Heart left ventricle (tissue), 16 donors: ENCODE measurements at places on chromosomes 6 and 20. TPM values are rescaled to one million over a fixed set of nuclear protein-coding genes. Genes with fewer than 3 reads are reported as not detected.

DNA sequence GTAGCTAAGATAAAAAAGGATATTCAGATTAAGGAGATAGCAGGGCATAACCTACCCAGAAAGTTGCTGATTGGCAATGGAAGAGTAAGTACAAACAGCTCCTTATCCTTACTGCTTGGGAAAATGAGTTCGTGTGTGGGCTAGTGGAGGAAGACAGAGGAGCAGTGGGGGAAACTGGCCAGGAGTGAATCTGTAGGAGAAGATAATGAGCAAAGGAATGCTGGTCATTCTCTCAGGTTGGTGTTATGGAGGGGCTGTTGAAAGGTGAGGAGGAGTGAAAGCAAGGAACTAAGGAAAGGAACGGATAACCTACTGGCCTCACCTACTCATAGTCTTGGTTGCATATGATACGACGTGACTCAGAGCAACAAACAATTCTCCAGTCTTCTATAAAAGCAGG, 7.3 kb upstream of the GJB7 start:
- DNase-seq: no peak

DNA sequence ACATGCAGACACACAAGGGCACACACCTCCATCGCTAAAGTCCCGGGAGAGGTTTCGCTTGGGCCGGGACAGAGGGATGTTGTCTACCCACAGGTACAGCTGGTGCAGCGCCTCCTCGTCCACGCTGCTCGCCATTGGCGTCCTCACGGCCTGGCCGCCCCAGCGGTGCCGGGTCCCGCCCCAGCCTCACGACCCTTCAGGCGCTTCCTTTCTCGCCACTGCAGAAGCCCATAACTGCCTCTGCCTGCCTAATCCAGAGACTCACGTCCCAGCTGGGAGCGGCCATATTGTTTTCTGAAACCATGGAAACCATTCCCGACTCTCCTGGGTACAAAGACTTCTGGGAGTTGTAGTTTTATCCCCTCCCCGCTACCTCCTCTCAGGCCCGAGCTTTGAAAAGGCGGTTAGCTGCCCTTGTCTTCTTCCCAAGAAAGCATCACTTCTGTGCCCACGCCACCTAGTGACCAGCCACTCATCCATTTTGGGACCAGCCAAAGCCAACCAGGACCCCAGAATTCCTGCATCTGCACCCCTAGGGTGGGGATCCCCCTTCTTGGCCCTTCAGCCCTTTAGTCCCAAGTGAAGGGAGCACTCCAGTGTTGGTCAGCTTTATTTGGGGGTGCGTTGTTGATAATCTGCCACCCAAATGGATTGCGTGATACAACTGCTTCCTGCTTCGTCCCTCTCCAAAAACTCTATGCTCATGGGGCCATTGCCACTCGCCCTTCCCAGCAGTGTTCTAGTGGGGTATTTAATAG, at the start of gene SPEF1:
Gene SPEF1 (minus strand): TSS at position 296 of the 758 bp plus-strand sequence. CDS start 161 bp downstream, at position 135.
- peak; percentile 81 for DNase-seq

DNA sequence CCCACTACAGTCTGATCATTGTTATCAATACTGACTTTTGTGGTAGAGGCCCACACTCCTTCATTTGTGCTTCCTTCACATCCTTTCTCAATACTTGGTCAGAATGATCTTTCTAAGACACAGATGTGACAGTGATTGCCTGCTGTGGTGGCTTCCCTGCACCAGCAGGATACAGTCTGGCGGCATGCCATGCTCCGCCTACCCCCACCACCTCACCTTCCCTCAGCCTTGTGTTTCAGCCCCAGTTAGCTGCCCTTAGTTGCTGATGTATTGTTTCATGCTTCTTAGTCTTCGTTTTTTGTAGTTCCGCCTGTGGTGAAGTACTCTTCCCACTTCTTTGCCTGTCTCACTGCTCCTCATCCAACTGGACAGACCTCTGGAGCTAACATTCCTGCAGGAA, 10.9 kb downstream of the LRRC1 start:
- no peak for DNase-seq

Gene IBTK
- total RNA-seq: 19.4 TPM

Gene PLA2G7
- 0.72 TPM for total RNA-seq
